ENCODE measurements at places on chromosomes 3 and 15.

DNA sequence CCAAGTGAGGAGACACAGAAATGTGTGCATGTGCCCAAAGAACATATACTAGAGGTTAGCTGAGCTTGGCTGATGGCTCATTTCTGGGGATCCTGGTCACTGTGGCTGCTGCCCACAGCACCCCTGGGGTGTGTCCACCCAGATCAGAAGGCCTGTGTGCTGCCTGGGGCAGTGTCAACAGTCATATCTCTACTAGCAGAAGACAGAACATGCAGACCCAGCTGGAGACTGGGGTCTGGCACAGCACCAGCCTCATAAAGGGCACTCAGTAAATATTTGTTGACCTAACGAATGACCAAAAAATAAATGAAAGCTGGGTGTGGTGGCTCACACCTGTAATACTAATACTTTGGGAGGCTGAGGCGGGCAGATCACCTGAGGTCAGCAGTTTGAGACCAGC lies 16.4 kb downstream of the CHRNA3 start:
- DNase-seq = no peak

GRCh38 chr3:113170771-113171170 lies 40.6 kb upstream of the BOC start:
- no peak for DNase-seq

DNA sequence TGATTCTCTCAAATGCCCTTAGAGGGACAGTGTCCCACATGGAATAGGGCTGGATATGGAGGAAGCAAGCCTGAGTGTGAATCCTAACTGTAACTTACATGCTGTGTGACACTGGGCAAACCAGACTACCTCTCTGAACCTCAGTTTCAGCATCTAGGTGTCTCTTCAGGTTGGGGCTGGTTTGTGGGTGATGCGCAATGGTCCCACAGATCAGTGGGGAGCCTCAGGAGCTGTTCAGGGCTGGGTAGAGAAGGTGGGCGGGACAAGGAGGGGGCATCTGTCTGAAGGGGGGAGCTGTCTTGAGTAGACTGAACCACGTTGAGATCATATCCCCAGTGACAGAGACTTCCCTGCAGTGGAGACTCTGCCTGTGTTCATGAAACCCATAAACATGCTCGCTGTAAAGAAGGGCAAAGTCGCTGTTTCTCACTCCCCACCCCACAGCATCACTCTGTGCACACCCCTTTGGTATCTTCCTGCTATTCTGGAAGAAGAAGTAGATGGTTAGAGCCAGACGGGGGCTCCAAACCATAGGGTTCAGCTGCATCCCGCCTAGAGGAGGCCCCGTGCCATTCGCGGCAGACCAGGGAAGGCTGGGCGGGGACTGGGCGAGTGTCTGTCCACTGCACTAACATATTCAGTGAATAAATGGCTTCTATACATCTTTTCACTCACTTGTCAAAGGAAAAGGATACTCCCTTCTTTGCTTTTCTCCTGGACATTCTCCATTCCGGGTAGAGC lies 28.4 kb downstream of the SRPRB start:
- no peak for DNase-seq

DNA sequence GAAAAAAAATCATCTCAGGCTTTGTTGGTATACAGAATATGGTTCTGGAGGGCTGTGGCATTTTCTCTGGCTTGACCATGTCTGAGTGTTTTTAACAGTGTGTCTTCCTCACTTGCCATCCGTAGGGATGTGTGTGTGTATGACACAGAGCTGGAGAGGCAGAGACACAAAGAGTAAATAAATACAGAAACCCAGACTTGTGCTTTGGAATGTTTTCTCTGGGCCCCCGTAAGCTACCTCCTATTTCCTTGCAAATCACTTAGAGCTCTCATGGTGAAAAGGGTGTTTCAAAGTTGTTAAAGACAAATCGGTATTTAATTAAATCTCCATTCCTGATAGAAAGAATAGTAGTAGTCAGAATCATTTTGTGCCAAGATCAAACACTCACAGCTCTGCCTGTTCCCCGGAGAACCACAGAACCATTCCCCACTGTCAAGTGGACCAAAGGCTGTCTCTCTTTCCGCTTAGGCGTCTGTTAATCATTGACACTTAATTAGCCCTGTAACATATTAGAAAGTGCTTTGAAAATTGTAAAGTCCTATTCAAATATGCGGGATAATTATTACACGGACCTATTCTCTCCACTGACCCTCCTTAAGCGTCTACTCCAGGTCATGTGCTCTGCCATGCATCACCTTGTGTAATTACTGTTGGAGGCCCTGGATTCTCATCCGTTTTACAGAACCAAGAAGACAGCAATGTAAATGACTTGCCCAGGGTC lies 313.6 kb upstream of the TLE3 start:
- DNase-seq = no peak

DNA sequence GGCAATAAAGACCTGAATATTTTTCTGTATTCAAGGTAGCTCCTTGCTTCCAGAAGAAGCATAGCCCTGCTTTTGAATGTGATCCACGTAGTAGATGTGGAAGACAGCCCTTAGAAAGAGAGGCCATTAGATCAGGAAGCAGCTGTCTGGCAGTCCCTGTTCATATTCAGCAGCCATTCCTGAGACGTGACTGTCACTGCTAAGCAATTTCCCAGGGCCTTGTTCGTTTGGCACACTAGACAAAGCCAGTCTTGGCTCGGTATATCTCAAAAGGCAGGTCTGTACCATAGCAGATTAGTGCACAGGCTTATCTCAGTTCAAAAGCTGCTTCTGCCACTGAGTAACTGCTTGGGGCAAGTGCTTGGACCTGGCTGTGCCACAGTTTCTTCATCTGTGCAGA lies 287.8 kb upstream of the MCTP2 start:
- no peak for DNase-seq

DNA sequence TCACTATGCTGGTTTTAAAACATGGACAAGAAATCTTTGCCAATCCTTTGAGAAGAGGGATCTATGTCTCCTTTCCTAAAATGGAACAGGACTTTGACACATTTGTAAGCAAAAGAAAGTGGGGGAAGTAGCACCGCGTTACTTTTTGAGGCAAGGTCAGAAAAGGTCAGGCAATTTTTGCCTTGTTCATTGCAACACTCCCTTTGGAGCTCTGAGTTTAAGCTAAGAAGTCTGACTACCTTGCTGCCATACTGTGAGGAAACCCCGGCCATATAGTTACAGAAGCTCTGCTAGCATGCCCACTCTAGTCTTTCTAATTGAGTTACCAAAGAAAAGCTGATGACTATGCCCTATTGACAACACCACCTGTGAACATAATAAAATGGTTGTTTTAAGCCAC lies 1.4 kb downstream of the FAM227B start:
- DNase-seq = no peak

GRCh38 chr15:40069178-40070165 lies 30.5 kb upstream of the SRP14 start:
- DNase-seq = no peak

DNA sequence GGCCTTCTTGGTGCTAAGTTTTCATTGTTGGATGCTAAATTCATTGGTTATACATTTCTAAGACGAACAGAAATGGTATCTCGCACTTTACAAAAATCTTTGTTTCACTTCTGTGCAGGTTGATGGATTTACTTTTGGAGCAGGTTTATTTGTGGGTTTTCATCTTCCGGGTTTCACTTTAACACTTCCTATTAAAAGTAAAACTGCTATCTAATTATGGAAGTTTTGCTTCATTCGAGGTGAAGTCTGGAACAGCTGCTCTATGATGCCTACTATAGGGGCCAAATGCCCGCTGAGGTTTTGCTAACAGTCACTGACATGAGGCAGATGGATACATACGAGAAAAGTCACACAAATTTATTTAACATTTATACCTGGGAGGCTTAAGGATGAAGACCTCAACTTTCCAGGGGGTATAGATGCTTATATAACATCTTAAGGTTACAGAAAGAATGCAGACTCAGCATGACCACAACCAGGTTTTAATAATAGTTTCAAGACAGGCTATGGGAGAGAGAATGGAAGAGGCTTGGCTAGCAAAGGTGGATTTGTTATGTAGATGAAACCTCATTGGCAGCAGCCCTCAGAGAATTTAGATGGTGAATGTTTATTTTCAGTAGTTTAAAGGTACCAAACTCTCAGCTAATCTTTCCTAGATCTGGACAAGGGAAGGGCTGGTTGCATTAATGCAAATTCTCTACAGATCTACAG lies 54.2 kb downstream of the OSTN start:
- DNase-seq = no peak

GRCh38 chr15:75348562-75349350 lies 1.9 kb downstream of the NEIL1 start:
- no peak for DNase-seq

- no peak for DNase-seq
Measured at GRCh38 chr3:61960976-61961375, 399.6 kb downstream of the PTPRG start.

DNA sequence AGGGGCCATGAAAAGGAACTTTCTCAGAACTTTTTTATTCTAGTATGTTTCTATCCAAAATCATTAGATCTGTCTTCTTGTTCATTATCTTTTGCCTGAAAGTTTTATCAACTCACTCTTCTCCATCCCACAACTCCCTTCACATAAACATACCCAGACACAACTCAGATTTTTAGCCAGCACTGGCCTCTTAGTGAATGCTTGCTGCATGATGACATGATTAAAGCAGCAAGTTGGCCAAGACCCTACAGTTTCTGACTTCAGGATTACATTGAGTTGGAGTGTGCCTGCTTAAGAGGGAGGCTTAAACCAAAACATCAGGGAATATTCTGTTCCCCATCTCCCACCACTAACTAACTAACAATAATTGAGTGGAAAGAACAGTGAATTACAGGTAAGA lies 38.1 kb downstream of the PLSCR2 start:
- no peak for DNase-seq

GRCh38 chr15:78878356-78878755 lies 5.7 kb downstream of the MORF4L1 start:
- no peak for DNase-seq

GRCh38 chr15:88142121-88142520 lies 114.4 kb downstream of the NTRK3 start:
- no peak for DNase-seq

GRCh38 chr15:95875121-95875643 lies 455.3 kb upstream of the NR2F2 start:
- no peak for DNase-seq

DNA sequence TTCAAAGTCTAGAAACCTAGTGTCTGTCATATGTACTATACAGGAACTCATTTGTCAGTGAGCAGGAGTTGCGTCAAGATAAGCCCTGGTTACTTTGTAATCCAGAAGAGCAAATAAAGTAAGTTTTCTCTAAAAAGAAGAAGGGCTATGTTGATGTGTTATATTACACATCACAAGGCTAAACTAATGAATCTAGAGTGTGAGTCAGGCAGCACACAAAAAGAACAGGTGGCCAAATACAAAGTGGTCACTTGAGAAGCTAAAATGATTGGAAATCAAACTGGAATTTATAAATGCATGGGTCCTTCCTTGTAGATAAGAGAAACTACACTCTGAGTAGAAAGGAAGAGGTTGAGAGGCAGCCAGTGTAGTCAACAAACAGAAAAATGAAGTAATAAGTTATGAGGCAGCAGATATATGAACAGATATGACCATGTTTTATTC lies 771.6 kb downstream of the DIPK2A start:
- DNase-seq = no peak

DNA sequence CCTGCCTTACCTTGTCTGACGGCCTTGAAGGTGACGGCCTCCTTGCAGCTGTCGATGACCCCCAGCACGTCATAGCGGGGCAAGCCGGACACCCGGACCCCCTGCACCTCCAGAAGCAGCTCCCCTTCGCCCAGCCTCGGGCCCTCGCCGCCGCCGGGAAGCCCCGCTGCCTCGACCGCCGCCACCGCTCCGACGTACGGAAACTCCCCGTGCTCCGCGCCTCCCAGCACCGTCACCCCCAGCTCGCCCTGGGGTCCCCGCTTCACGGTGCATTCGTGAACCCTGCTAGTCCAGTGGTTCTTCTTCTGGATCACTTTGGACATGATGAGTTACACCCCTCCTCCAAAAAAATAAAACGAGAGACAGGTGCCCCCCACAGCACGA lies 740 bp downstream of the MAGI1 start:
- DNase-seq = no peak

DNA sequence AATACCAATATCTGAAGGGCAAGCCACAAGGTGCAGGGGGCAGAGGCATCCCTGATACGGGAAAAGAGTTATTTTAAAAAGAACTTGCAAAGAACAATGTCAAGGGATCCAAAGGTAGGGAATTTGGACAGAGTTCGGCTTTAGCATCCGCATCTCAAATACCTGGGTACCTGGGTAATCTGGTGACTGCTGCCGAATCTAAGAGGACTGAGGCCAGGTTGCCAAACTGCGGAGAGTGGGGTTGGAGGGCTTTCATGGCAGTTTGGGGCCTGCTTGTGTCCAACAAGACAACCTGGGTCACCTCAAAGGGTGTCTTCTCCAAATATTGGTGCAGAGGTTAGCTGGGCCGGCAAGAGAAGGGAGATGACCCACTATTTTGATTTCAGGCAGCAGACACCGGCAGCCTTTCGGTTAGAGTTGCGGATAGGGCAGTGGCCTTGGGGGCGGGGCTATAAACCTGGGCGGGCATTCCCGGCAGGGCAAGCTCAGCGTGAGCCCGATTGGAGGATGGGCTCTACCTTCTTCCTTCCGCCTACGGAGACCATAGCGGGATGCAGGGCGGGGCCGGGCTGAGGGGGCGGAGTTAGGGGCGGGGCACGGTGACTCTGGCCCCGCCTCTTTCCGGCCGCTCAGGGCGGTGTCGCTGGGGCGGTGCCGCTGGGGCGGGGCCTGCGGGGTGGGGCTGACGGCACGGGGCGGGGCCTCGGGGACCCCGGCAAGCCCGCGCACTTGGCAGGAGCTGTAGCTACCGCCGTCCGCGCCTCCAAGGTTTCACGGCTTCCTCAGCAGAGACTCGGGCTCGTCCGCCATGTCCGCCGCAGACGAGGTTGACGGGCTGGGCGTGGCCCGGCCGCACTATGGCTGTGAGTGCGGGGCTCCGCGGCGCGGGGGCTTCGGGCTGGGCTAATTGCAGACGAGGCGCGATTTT lies at the start of gene IQGAP1:
Gene IQGAP1, plus strand, starts transcription at position 709 of the 928 bp plus-strand sequence. Its CDS starts 100 bp downstream, at position 809.
- DNase-seq = peak; percentile 97
